HAP-1 (cell line): ENCODE measurements at places on chromosomes 7 and 10.
A peak's percentile ranks its signal among the peaks of the same experiment; 100 is the strongest.

- DNase-seq: no peak
Measured at GRCh38 chr7:114356133-114356532, 58.5 kb upstream of the FOXP2 start.

GRCh38 chr10:23951841-23952240 lies 257.1 kb upstream of the KIAA1217 start:
- no peak for DNase-seq

- no peak for DNase-seq
Measured at GRCh38 chr7:28666154-28666553, 253.8 kb downstream of the CREB5 start.

- peak; percentile 14 for DNase-seq
Measured at GRCh38 chr10:95864906-95865813, 42.6 kb upstream of the CC2D2B start.

- DNase-seq: no peak
Measured at GRCh38 chr7:44078521-44078920, 3.8 kb downstream of the POLM start.

GRCh38 chr7:150383710-150384397 lies 4.7 kb downstream of the ZNF775 start:
- DNase-seq: peak; percentile 90

DNA sequence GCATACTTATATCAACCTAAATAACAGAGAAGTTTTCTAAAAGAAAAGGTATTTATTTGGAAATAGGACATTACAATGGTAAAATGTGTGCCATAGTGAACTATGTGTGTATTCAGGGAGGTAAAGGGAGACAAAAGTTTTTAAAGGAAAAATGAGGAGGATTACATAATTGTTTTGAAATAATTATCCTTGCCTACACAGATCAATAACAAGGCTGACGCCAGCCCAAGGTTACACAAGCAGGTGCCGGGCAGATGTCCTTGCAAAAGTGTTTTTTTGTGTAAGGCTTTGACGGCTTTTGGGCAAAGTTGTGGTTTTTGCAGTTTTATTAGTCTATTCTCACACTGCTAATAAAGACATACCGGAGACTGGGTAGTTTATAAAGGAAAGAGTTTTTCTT lies 22.7 kb upstream of the SLC35B4 start:
- DNase-seq: no peak

DNA sequence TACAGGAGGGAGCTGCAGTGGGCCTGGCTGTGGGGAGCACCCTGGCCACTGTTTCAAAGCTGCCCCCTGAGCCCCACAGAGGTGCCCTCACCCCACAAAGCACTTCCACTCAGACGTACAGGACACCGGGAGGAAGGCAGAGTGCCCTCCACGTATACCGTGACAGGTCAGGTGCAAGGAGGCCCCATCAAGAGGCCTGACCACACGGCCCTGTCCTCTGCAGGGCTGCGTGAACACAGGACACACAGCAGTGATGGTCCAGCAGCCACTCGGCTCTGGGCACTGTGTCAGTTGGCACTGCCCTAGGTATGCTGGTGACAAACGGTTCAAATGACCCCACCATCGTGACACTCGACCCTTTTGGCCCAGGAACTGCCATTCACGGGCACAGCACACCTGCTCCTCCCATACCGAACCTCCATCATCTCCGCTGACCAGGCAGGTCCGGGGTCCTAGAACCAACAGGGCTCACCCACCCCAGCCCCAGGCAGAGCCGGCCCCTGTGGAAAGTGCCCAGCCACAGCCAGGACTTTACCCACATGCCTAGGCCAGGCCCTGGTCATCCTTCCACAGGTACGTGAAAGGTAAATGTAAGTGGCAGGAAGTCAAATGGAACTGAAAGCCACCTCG lies 560.9 kb downstream of the PTPRN2 start:
- DNase-seq: no peak

- no peak for DNase-seq
Measured at GRCh38 chr10:69278446-69278963, at the start of gene HK1. Gene HK1, plus strand, starts transcription at chr10:69278496.

DNA sequence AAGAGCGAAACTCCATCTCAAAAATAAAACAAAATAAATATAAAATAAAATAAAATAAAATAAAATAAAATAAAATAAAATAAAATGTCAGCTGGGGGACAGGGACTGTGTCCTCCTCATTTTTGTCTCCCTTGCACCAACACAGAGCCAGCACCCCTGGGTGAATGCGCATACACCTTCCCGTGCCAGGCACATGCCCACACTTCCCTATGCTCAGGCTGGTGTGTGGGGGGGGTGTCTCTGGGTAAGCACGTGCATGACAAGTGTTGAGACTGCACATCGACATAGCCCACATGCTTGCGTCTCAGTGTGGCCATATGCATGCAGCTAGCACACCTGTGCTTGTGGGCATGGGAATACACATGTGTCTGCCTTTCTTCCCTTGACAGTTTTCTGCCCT lies 24.7 kb upstream of the TLX1 start:
- no peak for DNase-seq

DNA sequence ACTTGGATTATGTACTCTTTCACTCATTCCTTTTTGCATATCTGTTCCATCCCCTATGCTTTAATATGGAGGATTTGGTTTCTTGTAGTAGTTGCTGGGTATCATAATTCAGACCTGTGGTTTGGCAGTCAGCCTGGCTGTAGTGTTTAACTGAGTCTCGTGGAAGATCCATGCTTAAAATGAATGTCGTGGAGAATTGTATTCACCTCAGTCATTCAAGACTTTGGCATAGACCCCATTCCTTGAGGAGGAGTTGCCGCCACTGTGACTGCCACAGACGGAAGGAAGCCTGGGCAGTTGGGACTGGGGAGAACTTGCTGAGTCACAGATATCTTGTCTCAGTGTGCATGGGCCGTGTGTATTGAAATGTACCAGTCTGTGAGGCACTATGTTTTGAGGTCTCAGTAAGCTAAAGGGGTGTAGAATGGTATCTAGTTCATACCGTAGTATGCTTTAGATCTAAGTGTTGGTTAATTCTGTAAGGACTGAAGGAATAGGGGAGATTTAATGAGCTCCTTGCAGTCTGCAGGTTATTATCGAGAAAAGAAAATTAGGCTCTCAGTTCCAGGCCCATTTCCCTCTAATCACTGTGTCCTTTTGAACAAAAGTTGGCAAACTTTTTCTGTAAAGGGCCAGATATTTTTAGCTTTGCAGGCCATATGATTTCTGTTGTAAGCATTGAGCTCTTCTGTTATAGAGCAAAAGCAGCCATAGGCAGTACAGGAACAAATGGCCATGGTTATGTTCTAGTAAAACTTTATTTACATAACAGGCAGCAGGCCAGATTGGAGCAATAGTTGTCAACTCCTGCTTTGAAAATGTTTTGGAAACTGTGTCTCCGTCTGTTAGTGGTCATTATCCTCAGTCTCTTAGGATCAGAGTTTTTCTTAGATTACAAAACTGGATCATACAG lies 76.8 kb downstream of the TPST1 start:
- DNase-seq: peak; percentile 22

DNA sequence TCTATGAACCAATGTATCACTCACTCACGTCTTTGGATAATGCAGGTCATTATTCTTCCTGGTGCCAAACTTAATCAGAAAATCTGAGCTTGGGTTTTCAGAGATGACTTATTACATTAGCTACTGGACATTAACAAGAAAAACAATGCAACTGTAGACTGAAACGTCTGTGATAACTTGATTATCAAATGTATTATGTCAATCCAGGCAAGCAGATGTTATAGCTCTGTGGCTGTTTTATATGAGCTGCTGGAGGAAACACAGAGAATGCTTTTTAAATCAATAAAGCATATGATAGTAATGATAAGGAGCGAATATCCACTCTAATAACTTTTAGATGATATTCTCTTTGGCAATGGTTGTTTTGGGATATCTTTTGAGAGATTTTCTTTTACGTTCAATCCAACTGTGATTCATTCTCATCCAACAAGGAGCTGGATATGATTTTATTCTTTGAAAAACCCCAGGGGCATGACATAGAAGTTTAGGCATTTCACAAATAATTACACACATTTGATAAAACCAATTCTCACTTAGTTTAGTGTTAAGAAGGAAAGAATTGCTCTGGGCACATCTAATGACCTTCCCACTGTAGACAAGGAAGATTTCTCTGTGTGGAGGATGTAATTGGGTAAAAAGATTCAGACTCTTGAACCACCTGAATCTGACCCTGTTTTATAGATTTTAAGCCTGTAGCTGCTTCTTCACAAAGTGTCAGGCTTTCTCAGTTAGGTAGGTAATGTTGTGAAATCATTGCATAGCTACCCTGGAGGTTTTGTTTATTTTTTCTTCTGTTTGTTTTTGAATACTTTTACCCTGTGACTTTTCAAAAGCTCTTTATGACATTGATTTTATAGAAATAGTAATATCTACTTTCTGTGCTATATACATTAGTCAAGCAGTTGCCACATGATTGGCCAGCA lies 1124.7 kb downstream of the DNAJB9 start:
- DNase-seq: no peak

GRCh38 chr7:73622909-73623797 lies 1.2 kb downstream of the MLXIPL start:
- DNase-seq: no peak

GRCh38 chr7:141200191-141201108 lies 126.6 kb downstream of the TMEM178B start:
- DNase-seq: no peak

- DNase-seq: no peak
Measured at GRCh38 chr10:51876503-51876902, 177.1 kb upstream of the CSTF2T start.

DNA sequence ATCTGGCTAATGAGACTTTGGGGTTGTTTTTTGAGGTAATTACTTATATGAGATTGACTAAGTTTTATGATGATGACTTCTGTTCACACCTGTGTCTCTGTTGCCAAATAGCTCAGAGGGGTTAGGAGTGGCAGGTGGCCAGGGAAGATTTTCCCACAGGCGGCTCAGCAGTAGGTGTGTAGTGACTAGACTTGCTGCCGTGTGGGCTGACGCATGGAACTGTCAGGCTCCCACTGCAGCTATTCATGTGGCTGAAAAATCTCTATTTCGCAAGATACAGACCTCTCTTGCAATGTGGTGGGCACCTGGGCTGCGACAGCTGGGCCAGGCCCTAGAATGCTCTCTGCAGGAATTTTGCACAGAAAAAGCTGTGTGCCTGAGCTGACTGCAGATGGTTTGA lies 1.4 kb downstream of the CPA4 start:
- DNase-seq: no peak

GRCh38 chr10:110774069-110775019 lies 97.4 kb upstream of the PDCD4 start:
- DNase-seq: no peak

GRCh38 chr10:10798864-10799192 lies 218.8 kb upstream of the CELF2 start:
- DNase-seq: no peak

GRCh38 chr7:11009631-11010030 lies 36.0 kb downstream of the PHF14 start:
- no peak for DNase-seq

DNA sequence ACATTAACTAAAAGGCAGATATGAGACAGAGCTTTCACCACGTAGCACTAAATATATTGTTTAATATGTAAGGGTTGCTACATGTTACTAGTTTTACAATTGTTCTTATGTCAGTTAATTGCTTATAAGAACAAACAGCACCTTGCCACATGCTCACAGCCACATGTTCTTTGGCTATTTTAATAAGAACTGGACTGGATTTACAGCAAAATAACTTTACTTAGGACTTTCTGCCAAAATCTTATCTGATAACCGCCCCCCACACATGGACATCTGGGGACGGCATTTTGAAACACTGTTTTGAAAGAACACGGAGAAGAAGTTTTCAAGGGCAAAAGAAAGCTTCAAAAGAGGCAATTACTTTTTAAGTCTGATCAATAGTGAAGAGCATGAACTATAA lies 45.3 kb downstream of the JAZF1 start:
- DNase-seq: no peak

DNA sequence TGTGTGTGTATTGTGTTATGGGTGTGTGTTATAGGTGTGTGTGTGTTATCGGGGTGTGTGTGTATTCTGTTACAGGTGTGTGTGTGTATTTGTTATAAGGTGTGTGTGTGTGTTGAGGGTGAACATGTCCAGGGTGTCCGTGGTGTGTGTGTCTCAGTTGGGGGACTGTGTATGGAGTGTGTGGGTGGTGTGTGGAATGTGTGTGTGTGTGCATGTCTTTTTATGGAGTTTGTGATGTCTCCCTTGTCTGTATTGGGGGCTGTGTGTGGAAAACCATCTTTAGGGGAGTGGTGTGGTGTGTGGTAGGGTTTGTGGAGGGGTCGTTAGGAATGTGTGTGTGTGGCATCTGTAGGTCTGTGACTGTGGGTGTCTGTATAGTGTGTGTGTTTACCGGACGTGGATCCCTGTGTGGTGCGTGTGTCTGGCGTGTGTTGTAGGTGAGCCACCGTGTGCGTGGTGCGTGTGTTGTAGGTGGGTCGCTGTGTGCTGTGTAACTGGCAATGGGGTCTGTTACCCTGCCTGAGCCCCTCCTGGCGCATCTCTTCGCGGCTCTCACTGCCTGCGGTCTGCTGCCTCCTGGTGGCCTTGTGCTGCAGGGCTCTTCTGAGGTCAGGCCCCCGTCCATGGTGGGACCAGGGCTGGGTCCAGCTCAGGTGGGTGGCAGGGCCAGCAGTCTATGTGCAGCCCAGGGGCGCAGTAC lies 61.7 kb downstream of the PALD1 start:
- no peak for DNase-seq

GRCh38 chr10:306675-307185 lies 171.5 kb downstream of the ZMYND11 start:
- DNase-seq: no peak

DNA sequence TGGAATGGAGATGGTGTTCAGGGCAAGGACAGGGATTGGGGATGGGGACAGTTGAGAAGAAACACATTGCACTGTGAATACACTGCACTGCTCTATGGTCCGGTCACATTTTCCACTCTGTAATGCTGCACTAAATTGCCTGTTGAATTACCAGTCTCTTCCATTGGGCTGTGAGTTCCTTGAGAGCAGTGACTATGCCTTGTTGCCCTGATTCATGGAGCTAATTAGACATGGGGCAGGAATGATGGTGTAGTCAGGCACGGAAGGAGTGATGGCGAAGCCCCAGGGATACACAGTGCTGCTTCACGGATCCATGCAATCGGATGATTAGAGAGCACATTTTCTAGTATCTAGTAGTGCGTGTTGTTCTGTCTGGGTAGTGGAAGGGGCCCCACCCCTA lies 25.4 kb upstream of the GPAM start:
- DNase-seq: no peak

DNA sequence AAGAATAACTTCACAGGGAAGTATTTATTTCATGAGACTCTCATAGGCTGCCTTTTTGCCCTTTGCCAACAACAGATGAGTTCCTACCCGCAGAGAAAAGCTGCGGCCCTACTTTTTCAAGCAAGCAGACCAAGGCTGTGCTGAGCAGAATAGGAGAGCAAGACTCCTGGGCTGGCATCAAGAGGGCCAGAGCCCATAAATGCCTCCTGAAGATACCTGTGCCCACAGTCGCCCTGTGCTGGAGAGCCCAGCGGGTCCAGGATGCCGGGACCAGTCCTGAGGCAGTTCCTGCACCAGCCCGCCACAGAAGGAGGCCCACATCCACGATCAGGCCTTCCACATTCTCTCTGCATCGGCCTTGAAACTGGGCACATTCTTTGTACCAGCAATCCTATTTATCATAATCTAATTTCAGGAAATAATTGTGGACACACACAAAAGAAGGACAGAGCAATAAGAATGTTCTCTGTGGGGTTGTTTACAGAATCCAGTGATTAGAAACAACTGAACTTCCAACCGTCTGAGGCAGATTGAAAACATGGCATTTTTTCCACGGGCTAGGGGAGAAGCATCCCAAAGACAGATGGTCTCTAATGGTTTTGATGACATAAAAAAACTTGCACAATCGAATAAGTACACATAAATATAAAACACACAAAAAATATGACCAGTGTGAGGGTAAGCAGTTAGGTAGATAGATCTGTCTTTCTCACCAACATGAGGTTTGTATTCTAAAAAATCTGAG lies 95.6 kb downstream of the CPXM2 start:
- DNase-seq: no peak
